ENCODE measurements at places on chromosomes 3 and 15. TPM values are rescaled to one million over a fixed set of nuclear protein-coding genes. Genes with fewer than 3 reads are reported as not detected.

DNA sequence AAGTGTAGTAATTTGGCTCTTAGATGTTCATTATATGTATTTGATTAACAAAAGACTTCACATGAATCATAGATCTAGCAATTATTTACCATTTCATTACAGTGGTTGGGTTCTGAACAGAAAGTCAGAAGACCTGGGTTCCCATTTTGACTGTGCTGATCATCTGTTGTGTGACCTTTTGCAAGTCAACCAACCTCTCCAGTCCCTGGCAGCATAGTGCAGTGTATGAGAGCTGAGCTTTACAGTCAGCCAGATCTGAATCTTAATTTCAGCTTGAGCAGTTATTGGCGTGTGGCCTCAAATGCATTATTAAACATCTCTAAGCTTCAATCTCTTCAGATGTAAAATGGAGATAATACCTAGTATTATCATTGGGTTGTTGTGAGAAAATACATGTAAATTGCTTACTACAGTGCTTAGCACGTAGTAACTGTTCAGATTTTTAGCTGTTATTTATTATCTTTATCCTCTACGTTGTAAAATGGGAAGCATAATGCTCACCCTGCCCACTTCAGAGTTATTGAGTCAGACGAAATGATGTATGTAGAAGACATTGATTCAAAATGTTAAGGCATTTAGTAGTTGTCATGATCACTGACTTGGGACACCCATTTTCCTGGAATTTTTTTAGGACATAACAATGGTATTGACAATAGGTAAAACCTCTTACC is 104.0 kb downstream of the KLHL25 start:
- no peak for DNase-seq

TNNC1 gene
- 6,035 TPM for total RNA-seq

DNA sequence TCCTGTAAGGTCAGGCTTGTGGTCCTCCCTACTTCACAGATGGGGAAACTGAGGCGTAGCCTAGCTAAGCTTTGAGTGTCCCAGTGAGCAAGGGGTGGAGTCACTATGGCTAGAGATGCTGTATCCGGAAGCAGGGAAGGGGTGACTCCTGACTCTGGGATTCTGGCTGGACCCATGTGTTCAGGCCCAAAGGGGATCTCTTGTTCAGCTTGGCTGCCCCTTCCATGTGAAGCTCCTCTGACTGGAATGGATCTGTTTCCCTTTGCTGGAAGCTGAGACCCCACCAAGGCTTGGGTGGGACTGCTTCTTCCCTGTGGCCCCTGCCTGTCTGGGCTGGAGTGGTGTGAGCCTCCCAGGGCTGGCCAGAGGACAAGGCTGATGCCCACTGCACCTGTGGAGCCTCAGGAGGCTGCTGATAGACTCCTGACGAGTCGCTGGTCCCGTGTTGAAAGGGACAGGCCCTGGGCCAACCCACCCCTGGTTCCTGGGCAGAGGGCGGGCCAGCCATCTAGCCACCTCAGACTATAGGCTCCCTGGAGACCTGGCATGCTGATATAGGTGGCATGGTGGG is 1.0 kb downstream of the MAPKAPK3 start:
- DNase-seq, result peak; percentile 63

ZBED2 gene
- total RNA-seq, result not detected

GRCh38 chr3:16173283-16174025 is 1.0 kb upstream of the GALNT15 start:
- DNase-seq, result no peak

GRCh38 chr15:48501208-48501607 is 144.3 kb downstream of the FBN1 start:
- DNase-seq, result no peak

DNA sequence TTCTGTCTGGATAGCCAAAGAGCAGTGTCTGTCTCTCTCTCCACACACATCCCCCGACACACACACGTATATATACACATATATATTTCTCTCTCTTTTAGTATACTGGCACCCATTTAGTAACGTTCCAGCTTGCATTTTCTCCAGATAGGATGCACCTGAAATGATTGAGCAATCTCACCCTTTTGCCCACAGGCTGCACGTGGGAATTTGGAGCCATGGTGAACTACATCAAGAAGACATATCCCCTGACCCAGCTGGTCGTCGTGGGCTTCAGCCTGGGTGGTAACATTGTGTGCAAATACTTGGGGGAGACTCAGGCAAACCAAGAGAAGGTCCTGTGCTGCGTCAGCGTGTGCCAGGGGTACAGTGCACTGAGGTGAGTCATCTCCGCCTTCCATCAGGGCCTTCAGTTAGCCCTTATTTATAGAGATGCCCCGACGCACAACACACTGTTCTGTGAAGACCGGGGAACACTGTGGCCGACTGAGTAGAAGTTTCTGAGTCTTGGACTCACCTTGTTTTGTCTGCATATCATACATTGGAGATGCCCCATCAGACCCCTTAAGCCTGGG is 45.7 kb downstream of the RLBP1 start:
- DNase-seq, result no peak

DNA sequence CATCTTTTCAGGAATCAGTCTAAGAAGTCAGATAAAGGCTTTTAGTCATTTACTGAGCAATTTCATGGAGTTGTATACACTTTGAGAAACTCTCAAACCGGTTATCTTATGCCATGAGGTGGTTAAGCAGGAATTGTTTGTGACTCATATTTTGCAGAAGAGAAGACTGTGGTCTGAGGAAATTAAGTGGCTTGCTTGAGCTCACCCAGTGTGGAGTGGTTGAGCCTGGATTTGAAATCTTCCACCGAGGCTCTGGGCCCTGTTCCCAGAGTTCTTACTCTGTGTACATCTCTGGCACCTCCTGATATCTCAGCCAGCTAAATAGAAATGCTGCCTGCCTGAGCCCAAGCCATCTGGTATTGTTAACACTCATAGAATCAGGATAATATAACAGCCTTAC is 37.8 kb upstream of the BCL6 start:
- DNase-seq, result peak; percentile 50

All from heart right ventricle (tissue), 16 donors.